Cardiac fibroblast (primary cell): ENCODE measurements at places on chromosomes 3 and 15.
A peak's percentile ranks its signal among the peaks of the same experiment; 100 is the strongest.

- DNase-seq: no peak
Observed at GRCh38 chr3:55423782-55424181, 63.3 kb downstream of the WNT5A start.

GRCh38 chr15:98395974-98396610, 252.2 kb upstream of the IGF1R start:
- no peak for DNase-seq

DNA sequence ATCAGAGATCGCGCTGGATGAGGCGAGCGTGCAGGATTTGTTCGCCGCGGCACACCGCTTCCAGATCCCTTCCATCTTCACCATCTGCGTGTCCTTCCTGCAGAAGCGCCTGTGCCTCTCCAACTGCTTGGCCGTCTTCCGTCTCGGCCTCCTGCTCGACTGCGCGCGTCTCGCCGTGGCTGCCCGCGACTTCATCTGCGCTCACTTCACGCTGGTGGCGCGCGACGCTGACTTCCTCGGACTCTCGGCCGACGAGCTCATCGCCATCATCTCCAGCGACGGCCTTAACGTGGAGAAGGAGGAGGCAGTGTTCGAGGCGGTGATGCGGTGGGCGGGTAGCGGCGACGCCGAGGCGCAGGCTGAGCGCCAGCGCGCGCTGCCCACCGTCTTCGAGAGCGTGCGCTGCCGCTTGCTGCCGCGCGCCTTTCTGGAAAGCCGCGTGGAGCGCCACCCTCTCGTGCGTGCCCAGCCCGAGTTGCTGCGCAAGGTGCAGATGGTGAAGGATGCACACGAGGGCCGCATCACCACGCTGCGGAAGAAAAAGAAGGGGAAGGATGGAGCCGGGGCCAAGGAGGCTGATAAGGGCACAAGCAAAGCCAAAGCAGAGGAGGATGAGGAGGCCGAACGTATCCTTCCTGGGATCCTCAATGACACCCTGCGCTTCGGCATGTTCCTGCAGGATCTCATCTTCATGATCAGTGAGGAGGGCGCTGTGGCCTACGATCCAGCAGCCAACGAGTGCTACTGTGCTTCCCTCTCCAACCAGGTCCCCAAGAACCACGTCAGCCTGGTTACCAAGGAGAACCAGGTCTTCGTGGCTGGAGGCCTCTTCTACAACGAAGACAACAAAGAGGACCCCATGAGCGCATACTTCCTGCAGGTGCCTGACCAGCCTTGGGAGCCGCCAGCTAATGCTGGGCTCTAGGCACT, 819 bp downstream of the KLHL40 start:
- no peak for DNase-seq

- DNase-seq: peak; percentile 3
Observed at GRCh38 chr3:139935866-139936817, 1.2 kb downstream of the CLSTN2 start.

DNA sequence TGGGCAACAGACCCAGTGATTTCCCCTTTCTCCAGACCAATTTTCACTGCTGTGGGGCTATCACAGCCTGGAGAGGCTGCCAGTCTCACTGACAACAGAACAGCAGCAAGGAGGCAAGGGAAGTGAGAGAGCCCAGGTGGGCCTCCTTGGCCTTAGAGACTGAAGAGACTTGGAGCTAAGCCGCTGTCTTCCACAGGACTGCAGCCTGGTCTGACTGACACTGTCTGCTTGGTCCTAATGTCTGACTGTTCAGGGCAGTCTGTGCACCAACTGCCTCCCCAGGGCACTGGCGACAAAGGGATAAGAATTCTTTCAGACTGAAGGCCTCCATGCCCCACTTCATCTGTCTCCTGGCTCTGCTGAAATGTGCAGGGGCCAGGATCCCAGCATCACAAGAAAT, 11.5 kb downstream of the POMGNT2 start:
- no peak for DNase-seq

DNA sequence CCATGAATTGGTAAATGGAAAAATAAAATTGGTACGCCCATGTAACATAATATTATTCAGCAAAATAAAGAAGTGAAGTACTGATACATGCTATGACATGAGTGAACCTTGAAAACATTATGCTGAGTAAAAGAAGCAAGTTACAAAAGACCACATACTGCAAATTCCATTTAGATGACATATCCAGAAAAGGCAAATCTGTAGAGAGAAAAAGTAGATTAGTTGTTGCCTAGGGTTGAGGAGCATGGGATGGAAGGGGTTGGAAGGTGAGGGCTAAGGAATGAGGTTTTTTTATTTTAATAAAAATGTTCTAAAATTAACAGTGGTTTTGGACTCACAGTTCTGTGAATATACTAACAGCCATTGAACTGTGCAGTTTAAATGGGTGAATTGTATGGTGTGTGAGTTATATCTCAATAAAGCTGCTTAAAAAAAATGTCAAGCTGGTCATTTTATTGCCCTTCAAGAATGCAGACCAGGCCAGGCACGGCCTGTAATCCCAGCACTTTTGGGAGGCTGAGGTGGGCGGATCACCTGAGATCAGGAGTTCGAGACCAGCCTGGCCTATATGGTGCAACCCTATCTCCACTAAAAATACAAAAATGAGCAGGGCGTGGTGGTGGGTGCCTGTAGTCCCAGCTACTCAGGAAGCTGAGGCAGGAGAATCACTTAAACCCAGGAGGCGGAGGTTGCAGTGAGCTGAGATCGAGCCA, 8.1 kb upstream of the DLG1 start:
- DNase-seq: peak; percentile 82

DNA sequence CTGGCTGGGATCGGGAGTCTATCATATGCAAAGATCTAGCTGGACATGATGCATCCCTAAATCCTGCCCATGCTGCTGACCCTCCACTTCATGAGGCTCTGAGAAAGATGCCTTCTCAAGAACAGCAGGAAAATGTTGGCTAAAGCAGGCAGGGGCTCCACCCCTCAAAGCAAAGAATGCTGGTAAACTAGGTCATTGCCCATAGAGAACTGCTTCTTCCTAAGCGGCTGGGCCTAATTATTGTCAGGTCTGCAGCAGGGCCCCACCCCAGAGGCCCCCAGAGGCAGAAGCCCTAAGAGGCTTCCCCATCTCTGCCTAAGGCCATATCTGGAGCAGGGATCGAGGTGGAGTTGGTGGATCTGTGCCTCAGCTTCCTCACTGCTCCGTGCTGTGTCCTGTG, 447.4 kb upstream of the PROK2 start:
- DNase-seq: no peak

DNA sequence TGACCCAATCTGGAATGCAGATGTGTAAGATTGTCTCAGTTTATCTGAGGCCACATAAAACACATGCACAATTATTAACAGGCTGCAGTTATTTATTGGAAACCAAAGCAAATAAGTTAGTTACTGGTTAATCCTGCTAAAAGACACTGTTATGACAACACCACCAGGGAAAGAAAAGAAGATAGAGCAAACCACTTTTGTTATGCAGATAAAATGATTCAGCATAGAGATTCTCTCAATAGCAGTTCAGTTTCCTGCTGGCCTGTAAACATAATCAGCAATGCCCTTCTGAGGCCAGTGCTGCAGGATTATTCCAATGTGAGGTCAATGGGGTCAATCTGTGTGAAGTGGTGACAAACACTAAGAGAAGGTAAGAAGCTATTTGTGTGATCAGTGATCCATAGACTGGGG, 244.4 kb downstream of the ZBTB20 start:
- DNase-seq: no peak

DNA sequence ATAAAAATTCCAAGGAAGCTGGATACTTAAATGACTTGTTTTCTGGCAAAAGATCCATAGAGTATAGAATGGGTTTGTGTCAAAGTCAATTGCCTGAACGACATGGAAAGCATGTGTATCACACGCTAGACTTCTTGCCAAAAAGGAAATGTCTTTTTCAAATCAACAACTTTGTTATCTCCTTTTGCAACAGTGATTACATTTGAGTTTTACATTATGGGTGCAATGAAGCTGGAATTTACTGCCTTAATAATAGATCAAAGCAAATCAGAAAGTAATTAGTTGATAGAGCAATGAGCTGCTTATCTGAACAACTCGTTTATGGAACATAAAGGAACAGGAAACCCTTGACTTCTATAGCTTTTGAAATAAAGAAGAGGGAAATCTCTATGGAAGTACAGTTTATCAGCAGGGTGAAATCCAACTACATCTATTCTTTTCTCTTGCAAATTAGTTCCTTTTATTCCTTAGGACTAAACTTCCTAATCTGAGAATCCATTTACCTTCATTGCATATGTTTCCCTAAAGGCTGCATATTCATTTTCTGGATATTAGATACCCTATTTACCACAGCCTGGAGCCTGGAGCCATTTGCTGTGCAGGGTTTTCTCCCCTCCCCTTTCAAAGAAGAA, 415.1 kb upstream of the NECTIN3 start:
- DNase-seq: no peak

GRCh38 chr3:43309372-43310305, 23.3 kb downstream of the SNRK start:
- DNase-seq: no peak

DNA sequence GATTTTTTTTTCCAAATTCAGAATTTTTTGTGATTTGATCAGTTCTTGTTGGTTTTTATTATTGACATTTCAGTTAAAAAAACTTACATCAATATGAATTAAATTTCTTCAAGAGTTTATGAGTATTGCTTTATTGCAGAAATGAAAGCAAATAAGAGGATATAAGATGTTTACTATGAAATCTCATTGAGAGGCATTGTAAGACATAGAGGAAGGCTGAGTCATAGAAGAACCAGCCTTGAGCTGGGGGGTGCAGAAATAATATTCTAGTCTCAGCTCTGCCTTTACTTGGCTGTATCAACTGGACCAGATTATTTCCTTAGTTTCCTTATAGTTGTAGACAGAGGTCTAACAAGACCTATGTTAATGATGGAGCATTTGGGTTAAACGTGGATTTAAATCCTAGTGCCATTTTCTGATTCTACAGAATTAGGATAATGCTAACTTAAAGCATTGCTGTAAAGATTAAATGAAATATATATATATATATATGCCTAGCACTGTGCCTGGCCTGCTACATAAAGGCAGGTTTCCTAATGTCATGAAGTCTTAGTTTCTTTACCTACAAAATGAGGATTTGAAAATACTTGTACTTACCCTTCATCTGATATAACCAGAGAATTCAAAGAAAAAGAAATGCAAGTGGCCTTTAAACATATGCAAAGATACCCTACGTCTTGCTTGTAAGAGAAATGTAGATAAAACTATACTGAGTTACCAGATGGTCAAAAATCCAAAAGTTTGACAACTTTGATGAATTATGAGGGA, 7.3 kb downstream of the FAM98B start:
- peak; percentile 40 for DNase-seq

- no peak for DNase-seq
Observed at GRCh38 chr3:18648868-18649462, 223.8 kb upstream of the SATB1 start.

DNA sequence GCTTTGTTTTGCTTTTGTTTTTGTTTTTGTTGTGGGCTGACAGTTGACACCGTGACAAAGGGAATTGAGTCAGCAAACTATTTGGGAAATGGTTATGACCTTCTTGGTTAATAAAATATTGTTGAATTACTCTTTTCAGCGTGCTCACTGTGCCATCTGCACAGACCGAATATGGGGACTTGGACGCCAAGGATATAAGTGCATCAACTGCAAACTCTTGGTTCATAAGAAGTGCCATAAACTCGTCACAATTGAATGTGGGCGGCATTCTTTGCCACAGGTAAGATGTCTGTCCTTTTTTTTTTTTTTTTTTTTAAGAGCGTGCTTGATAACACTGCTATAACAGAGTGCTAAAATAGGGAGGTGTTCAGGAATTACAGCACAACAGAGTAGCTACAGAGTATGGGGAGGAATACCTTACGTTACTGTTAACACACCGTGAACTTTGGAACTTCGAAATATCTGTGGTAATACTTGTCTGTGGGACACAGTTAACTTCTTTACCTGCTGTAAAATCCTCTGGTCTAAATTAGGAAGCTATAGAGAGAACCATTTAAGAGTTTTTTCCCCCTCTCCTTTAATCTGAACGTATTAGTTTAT, 48.2 kb downstream of the PRKCI start:
- no peak for DNase-seq

DNA sequence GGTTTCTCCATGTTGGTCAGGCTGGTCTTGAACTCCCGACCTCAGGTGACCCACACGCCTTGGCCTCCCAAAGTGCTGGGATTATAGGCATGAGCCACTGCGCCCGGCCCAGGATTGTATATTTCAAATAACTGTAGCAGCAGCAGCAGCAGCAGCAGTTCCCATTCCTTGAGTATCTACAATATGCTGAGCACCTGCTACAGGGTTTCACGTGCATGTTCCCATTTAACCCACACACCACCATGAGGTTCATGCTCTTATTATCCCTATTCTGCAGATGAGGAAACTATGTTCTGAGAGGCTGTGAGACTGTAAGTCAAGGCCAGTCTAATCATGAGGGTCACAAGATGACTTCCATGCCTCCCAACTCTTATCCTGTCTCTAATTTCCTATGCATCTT, 30.9 kb upstream of the FOXP1 start:
- DNase-seq: no peak

DNA sequence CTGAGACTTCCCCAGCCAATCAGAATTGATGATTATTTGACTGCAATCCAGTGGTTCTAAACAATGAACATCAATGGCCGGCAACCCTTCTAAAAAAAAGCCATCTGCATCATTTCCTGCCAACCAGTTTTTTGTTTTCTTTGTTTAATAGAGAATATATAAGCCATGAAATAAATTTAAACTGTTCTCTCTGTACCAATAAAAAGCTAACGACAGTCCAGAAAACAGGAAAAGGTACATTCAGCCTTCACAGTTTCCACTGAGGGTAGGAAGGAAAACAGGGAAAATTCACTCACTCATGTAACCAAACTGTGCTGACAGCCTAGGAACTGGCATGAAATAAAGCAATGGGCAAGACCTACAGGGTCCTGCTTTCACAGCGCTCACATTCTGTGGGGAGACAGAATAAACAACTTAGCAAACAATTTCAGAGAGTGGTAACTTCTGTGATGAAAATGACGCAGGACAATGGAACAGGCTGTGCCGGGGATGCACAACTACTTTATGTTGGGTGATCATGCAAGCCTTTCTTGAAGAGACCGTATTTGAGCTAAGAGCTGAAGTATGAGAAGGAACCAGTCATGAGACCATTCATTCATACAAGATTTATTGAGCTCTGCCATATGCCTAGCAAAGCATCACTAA, 630.1 kb downstream of the MAGI1 start:
- DNase-seq: peak; percentile 17

DNA sequence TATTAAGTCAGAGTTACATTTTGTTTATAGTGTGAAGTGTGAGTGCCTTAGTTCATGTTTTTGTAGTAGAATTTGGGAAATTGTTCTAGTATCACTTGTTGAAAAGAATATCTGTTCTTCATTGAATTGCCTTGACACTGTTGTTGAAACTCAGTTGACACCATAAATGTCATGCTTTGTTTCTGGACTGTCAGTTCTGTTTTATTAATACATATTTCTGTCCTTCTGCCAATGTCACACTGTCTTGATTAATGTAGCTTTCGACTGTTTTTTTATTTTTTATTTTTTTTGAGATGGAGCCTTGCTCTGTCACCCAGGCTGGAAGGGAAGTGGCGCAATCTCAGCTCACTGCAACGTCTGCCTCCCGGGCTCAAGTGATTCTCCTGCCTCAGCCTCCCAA, 59.1 kb downstream of the CHD2 start:
- DNase-seq: no peak

GRCh38 chr15:62060113-62060895, at the start of gene VPS13C:
Gene VPS13C, minus strand, starts transcription at chr15:62060447. Its CDS starts 73 bp downstream, at chr15:62060374.
- DNase-seq: peak; percentile 95
